Stimulated activated CD8-positive, alpha-beta memory T cell treated with anti-CD3 and anti-CD28 coated beads, Interleukin-4, amount 100 ng/mL, for 1 hour (primary cell): ENCODE measurements at places on chromosomes 16 and 17.

GRCh38 chr16:59690216-59690615 is 956.1 kb upstream of the GOT2 start:
- DNase-seq = no peak

- DNase-seq = no peak
Observed at GRCh38 chr17:34826332-34826731, 134.9 kb downstream of the CCT6B start.

DNA sequence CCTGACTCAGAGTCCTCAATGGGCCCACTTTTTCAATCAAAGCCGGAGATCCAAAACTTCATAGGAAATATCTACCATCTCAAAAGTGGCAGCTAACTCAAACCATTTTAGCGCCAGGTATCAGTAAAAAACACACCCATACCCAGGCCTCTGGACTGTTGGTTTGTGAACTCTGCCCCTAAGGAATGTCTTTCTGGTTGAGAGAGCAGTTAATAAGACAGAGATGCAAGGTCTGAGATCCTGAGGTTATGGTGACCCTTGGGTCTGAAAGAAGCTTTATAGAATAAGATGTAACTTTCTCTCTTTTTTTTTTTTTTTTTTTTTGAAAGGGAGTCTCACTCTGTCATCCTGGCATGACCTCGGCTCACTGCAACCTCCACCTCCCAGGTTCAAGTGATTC is 350.5 kb downstream of the SOX9 start:
- DNase-seq = no peak

GRCh38 chr16:48133455-48134211 is 22.2 kb downstream of the ABCC12 start:
- no peak for DNase-seq

- DNase-seq = no peak
Observed at GRCh38 chr17:77363821-77364361, 223.1 kb downstream of the SEC14L1 start.

GRCh38 chr17:19812407-19812806 is 55.3 kb downstream of the ULK2 start:
- DNase-seq = no peak

DNA sequence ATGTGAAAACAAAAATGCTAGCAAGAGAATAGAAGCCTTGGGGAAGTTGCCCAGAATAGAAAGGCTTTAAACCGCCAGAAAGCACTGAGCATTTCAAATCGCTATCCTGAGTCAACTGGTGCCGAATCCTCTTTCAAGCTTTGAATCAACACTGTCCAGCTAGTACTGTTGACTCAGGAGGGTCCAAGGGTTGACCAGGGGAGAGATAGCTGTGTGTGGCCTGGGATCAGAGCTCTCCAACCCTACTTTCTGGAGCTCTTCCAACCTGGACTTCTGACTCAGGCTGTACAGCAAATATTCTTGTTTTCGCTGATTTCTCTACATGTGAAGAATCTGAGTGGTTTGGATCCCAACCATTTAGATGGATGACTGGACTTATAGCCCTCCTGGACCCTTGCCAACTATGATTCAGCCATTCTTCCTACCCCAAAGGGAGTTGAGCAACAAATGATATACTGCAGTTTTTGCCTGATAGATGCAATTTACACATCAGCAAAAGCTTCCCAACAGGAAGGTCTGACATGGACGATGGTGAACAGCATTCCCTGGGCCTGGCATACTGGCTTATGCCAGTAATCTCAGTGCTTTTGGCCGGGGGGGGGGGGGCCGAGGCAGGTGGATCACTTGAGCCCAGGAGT is 154.0 kb upstream of the SDK2 start:
- DNase-seq = no peak

DNA sequence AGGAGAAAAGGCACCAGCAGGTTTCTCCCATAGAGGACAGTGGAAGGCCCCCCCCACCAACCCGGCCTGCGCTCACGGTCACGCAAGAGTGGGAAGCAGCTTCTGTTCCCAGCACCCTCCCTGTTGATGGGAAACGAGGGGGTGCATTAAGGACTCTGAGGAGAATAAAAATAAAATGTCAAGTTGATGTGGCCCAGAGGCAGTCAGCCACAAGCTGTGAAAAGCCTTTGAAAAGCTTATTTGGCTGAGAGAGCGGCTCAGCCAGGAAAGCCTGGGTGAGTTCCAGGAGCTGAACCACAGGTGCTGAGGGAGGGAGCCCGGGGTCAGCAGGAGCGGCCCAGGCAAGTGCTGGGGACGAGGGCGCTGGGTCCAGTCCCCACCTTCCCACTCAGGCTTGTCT is 26.9 kb upstream of the SPATA32 start:
- DNase-seq = no peak

DNA sequence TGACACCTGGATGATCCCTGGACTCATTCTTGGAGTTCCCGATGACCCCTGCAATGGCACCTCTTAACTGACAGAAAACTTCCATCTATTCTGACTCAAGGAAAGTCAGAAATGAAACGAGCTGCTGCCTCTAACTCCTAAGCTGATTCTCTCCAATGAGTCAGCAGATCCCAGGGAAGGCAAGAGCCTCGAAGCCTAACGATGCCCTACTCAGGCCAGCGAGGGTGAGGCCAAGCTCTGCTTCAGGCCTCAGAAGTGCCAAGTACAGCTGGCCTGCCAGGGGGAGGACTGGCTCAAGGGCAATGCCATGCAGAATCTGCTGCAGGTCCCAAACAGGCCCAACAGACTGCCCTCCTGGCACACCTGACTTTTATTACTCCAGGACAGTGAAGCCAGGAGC is 36.3 kb downstream of the PLXDC1 start:
- no peak for DNase-seq

- no peak for DNase-seq
Observed at GRCh38 chr17:31386542-31387075, 4.9 kb upstream of the RAB11FIP4 start.

DNA sequence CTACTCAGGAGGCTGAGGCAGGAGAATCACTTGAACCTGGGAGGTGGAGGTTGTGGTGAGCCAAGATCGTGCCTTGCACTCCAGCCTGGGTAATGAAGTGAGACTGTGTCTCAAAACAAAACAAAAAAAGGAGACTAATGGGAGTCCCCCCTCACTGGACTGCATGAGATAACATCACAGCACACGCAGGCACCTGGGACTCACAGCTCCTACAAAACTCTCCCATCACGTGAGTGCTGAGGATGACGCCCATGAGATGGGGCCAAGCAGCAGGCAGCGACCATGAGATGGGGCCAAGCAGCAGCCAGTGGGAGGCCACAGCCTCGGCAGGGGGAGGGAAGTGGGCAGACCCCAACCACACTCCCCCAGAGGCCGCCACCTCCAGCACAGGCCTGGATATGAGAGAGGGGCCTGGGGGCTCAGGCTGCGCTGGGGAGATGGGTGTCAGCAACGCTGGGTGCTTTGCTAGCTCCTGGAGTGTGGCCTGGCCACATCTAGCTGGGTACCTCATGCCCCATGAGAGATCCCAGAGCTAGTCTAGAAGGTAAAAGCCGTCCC is 15.4 kb downstream of the DNAAF8 start:
- no peak for DNase-seq

DNA sequence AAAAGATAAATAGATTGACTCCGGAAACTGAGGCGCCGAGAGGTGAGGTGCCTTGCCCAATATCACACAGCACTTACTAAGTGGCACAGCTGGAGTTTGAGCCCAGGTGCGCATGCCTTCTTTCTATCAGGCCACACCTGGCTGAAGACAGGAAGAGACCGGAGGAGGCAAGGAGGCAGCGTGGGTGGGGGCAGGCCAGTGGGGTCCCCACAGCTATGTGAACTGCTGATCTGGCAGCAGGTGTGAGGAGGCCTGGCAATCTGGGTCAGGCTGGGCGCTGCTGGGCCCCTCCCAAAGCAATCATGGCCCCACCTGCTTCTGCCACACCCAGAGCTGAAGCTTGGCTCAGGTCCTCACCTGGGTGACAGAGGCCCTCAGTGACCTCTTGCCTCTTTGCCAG is 1.9 kb upstream of the GDPD3 start:
- no peak for DNase-seq

DNA sequence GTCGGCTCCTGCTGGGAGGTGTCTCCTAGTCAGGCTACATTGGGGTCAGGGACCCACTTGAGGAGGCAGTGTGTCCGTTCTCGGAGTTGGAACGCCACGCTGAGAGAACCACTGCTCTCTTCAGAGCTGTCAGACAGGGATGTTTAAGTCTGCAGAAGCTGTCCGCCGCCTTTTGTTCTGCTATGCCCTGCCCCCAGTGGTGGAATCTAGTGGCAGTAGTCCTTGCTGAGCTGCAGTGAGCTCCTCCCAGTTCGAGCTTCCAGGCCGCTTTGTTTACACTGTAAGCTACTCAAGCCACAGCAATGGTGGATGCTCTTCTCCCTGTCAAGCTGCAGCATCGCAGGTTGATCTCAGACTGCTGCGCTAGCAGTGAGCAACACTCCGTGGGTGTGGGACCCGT is 36.0 kb downstream of the ITFG1 start:
- DNase-seq = no peak

- DNase-seq = no peak
Observed at GRCh38 chr16:2460391-2460713, 443 bp downstream of the TEDC2 start.

DNA sequence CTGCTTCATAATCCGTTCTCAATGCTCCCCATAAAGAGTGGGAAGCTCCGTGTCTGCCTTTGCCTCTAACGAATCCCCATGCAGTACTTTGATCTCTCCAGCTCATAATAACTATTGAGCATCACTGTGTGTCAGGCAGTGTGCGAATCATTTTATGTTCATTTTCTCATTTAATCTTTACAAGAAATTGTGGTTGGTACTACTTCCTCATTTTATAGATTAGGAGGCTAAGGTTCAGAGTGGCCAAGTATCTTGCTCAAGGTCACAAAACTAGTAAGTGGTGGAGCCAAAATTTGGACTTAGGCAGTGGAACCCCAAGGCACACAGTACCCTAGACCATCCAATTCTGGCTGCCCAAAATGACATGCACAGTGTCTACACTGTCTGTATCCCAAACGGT is 44.8 kb downstream of the ABCC12 start:
- DNase-seq = no peak

DNA sequence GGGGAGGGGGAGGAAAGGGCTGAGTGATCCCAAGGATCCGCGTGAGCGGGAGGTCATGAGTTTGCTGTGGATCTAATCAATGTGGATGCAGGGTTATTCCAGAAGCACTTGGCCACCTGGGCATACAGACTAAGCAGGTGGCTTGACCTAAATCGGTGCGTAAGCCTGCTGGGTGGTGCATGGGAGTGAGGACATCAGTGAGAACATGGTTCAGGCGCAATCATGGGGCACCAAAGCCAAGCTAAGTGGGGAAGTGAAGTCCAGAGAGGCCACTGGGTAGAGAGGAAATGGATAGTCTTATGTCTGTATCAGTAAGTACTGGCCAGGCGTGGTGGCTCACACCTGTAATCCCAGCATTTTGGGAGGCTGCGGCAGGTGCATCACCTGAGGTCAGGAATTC is 18.9 kb upstream of the MFSD6L start:
- DNase-seq = no peak

DNA sequence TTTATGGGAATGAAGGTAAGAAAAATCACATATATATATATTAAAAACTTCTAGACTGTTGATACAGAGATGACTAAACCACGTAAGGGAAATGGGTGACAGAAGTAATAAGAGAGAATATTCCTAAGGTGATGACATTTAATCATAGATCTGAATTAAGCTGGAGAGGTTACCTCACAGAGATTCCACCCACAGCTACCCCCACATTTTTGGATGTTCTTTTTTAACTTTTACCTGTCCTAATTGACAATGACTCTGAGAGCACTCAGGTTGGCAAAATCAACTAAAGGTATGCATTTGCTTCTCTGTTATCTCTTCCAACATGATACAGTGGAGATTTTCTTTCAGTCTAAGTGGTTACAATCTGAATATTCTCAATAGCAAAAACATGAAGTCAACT is 1280.6 kb downstream of the CDH11 start:
- DNase-seq = no peak

- DNase-seq = no peak
Observed at GRCh38 chr16:2341456-2342447, 1.2 kb upstream of the ABCA3 start.

DNA sequence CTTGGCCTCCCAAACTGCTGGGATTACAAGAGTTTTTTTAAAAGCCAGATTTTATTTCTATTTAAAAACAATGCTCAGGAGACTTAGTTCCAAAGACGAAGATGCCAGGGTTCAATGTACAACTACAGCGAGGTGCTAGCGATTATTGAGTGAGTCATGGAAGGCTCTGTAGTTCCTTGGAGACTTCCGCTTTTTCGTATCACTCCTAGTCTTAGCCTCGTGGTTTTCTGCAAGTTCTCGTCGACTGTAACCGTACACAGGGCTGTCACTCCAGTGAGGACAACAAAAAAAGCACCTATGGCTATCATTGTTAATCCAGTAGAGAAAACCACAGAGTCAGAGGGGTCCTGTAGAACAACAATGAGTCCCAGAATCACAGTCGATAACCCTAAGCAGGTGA is 22.7 kb upstream of the ZC3H7A start:
- no peak for DNase-seq

- DNase-seq = no peak
Observed at GRCh38 chr16:31568577-31569359, 41.1 kb downstream of the AHSP start.

DNA sequence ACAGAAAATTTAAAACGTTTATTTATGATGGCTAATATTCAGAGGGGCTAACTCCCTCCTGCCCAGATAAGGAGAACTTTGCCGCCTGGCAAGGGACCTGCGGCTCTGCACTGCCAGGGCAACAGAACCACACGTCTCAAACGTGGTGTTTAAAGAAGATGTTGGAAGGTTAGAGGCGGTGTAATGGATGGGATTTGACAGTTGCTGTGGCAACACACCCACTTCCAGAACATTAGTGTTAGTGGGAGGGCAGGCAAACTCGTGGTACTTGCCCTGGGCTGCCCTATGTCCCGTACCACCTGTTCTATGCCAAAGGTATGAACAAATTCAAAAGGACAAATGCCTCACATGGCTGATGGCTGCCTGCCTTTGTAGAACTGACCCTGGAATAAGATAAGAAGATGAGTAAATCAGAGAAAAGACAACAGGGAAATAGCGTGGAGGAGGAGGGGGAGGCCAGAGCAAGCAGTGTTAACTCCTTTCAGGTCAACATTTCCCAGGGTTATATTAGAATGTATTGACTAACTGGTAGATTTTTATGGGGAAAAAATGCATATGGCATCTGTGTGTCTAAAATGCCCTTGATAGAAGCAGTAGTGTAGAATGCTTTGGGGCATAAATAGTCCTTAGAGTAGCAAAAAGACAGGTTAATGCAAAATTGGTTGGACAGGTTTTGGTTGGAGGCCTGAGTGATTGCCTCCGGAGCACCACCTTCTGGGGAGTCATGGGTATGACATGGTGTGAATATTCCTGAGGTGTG is 30.8 kb downstream of the HLF start:
- peak; percentile 14 for DNase-seq

DNA sequence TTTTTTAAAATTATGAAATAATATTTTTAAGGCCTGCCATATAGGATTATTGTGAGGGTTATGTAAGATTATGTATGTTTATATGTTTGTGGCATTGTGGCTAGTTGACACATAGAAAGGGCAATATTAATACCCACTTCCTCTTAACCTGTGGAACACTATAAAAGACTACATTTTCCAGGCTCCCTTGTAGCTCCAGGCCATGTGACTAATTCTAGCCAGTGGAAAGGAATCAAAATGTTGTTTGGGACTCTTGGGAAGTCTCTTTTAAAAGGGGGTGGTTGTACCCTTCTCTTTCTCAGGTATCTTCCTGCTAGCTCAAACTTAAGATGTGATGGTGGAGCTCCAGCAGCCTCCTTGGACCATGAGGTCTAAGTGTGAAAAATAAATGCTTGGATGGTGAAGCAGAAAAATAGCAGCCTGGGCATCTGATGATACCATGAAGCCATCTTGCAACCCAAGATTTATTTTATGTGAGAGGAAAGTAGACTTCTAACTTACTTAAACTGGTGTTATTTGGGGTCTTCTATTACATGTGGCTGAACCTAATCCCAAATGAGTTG is 39.2 kb downstream of the TEKT5 start:
- no peak for DNase-seq

GRCh38 chr17:39700148-39700987 is 504 bp downstream of the ERBB2 start:
- DNase-seq = no peak
